ENCODE measurements at places on chromosomes 12 and 14.
A peak's percentile ranks its signal among the peaks of the same experiment; 100 is the strongest.

- DNase-seq: peak; percentile 14
Observed at GRCh38 chr12:121223292-121224285, 13.7 kb downstream of the P2RX4 start.

DNA sequence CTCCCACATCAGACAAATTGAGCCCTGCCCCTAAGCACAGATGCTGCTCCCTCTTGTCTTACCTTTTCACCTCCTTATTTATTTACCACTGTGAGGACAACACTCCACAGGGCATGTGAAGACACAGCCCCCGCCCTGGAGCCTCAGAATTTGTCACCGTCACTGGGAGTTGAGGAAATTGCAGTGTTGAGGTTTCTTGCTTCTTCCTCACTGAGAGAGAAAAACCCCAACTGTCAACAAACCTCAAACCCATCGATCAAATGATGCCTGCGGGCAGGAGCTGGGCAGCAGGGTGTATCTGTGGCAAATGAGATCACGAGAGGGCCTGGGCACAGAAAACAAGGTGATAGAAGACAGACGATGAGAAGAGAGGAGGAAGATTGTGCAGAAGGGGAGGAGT is 30.5 kb upstream of the PLEKHG3 start:
- DNase-seq: no peak

DNA sequence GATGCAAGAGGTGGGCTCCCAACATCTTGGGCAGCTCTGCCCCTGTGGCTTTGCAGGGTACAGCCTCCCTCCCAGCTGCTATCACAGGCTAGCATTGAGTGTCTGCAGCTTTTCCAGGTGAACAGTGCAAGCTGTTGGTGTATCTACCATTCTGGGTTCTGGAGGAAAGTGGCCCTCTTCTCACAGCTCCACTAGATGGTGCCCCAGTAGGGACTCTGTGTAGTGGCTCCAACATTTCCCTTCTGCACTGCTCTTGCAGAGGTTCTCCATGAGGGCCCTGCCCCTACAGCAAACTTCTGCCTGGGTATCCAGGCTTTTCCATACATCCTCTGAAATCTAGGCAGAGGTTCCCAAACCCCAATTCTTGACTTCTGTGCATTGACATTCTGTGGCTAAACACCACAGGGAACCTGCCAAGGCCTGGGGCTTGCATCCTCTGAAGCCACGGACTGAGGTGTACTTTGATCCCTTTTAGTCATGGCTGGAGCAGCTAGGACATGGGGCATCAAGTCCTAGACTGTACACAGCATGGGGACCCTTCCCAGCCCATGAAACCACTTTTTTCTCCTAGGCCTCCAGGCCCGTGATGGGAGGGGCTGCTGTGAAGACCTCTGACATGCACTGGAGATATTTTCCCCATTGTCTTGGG is 24.0 kb upstream of the SLC38A1 start:
- DNase-seq: no peak

DNA sequence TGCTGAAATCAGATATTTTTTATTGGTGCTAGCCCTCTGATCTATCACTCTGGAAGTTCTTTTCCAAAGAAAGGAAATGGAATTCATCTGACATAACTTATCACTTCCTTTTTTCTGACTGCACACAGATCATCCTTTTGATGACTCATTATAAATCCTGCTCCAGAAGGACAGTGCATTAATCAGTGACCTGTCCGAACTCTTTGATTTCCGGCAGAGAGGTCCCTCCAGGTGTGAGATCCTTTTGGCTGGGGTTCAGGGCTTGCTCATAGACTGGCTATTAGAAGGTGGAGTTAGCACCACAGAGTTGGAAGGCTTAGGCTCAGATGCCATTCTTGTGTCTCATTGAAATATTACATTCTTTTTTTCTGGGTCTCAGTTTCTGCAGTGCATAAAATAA is 328.2 kb downstream of the ZFP36L1 start:
- DNase-seq: no peak

DNA sequence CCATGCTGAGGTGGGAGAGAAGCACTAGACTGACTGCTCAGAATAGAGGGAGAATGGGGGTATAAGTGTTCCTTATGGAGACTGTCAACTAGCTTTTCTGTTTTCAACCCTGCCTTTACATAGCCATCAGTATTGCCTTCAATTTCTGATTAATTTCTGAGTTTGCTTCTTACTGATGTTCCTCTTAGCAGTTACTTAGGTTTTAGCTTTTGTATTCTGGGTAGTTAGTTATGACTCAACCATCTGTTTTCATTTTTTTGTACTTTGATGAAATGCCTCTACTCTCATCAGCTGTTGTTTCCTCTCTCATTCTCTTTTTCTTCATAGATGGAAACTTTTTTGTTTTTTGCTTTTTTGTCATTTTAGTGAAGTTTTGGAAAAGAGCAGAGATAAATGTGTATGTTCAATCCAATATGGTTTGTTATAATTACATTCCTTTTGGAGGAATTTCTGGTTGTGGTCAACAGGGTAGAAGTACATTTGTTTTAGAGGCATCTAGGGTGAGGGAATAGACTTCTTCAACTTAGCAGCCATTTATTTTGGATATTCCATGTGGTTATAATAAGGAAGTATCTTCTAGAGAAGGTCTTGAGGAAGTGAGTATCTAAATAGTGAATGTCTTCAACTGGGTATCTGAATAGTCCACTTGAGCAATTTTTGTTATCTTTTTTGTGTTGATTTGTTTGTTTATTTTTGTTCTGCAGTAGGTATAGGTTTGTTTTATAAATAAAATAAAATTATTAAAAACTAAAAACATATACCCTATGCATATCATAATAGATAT is 29.6 kb downstream of the PMCH start:
- no peak for DNase-seq

GRCh38 chr14:71734885-71735284 is 197.3 kb upstream of the RGS6 start:
- DNase-seq: no peak

DNA sequence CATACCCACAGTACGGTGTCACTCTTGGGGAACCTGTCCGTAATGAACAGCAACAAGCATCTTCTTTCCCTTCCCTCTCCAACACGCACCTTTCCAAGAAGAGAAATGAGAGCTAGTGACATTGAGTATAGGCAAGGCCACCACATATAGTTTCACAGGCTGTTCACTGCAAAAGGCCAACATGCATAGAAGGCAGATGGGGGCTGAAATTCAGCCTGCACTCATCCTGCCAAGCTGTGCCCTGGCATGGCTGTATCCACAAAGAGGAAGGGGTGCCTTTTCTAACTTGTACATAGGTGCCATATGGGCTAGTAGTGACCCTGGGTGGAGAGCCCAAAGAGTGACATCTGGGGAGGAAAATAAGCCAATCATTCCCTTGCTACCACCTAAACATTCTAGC is 169.6 kb downstream of the ZFP36L1 start:
- no peak for DNase-seq

DNA sequence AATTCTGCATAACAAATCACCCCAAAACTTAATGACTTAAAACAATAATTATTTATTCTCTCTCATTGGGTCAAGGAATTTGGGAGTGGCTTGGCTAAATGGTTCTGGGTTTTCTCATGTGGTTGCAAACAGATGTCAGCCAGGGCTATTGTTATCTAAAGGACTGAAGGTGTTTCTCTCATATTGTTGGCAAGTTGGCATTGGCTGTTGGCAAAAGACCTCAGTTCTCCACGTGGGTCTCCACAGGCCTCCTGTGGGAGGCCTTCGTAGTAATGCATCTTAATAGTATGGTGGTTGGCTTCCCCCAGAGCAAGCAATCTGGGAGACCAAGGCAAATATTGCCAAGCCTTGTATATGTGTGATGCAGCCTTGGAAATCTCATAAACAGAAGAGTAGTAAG is 14.4 kb downstream of the GALNT16 start:
- DNase-seq: no peak

DNA sequence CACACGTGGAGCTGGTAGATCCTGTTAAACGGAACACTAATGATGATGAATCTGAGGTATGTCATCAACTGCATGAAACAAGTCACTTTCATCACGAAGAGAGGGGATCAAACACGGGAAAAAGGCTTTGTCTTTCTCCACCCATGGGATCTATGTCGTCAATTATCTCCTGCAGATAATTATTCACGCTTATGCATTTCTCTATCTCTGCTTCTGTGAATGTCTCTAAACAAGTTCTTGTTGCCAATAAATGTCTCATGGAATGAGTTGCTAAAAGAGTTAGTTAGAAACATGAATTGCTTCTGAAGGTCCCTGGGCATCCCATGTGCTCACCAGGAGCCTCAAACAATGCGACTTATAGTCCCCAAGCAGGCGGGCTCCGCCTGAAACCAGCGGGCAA is 1228.2 kb upstream of the TMEM132C start:
- no peak for DNase-seq

DNA sequence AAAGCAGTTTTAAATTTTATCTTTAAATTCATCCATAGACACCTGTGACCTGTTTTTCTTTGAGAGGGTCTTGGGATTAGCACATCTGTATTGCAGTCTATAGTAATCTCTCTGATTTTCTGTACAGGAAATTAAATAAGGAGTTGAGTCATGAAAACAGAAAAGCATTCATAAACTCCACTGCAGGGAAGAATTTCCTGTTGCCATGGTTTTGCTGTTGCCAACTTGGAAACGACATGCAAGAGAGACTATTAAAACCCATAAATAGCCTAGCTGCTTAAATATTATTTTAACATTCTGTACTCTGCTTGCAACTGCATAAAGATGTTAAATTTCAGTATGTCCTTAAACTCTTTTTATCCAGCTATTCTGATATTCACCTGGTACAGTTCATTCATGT is 281.0 kb upstream of the RGS6 start:
- no peak for DNase-seq

GRCh38 chr14:25788252-25788651 is 738.3 kb upstream of the STXBP6 start:
- no peak for DNase-seq

DNA sequence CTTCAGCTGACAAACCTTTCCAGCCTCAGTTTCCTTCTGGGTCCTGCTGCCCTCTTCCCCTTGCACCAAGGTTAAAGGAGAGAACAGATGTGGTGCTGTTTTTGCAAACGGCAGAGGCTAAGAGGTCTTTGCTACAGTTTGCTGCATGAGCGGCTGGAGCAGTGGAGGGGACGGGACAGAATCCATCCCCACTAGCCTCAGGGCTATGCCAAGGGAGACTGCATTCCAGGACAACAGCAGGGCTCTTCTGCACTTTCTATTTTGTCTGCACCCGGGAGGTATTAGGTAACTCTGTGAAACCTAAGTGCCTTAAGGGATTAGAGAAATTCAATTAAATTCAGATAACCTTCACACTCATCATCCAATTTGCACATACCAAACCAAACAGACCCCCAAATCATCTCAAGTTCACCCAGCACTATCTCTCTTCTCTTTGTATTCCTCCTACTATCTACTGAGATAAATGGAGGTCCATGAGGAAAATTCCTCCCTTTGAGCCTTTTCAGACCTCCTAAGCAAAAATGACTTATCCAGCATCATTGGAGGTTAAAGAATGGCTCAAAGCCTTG is 103.8 kb upstream of the VRK1 start:
- DNase-seq: no peak

GRCh38 chr12:110813285-110813684 is 33.5 kb upstream of the CCDC63 start:
- peak; percentile 31 for DNase-seq

- no peak for DNase-seq
Observed at GRCh38 chr12:94427501-94428381, 31.9 kb downstream of the CEP83 start.

DNA sequence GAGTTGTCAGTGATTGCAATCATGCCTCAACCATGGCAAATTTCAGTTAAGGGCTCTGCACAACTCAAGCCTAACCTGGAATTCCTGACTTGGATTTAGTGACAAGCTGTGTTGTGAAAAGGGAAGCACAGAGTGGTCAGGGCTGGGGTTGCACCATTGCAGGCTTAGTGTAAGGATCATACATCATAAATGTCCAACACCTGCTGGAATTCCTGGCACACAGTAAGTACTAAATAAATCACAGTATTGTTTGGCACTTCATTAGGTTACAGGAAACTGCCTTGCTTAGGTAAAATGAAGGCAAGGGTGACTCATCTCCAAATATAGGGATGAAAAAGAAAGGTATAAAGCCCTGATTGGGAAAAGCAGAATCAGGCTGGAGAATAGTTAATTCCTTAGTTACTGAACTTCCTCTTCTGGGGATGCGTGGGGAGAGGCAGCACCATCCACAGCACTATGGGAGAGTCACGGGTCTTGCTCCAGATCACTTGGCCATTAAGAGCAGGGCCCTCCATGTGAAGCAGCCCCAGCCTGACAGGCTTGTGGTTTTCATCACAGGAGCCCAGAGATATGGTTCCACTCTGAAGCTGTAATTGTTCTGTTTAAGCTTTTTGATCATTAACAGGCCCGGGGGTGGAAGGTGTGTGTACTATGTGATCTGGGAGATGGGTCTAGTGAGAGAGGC is 39.7 kb downstream of the SLC8A3 start:
- DNase-seq: peak; percentile 3

DNA sequence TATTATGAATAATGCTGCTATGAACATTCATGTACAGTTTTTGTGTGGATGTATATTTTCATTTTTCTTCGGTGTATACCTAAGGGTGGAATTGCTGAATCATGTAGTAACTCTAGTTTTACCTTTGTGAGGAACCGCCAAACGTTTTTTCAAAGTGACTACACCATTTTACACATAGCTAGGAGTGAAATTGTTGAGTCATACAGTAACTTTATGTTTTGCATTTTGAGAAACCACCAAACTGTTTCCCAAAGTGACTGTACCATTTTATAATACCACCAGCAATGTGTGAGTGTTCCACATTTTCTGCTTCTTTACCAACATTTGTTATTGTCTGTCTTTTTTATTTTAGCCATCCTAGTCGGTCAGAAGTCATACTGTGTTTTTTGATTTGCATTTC is 3.1 kb upstream of the TPH2 start:
- DNase-seq: no peak

DNA sequence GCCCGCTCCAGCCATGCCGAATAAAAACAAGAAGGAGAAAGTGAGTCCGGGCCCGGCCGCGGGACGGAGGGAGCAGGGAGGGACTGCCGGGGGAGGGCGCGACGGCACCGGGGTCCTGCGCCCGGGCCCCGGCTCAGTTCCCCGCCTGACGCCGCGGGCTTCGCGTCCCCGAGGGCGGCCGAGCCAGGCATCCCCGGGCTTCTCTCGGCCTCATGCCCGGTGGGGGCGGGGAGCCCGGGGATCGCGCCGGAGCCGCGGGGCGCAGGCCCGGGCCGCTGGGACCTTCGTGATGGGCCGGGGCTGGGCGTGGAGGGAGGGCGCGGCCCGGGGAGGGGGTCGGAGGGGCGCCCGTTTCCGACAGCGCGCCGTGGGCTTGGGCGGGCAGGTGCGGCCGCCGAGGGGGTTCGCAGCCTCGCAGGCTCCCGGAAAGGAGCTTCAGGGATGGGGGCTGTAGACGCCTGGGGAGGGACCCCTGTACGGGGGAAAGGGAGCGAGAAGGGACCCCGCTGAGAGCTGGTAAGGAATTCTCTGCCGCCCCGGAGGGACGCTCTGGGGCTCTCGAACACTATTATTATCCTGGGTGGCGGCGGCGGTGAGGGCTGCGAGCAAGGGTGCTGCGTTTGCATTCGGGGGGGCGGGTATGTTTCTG is 496 bp downstream of the PPP2R5C start:
- DNase-seq: peak; percentile 65

- no peak for DNase-seq
Observed at GRCh38 chr12:7884689-7885088, 12.0 kb upstream of the SLC2A14 start.
